Activated CD4-positive, alpha-beta T cell treated with anti-CD3 and anti-CD28 coated beads, Interleukin-2, amount 50 U/mL, for 48 hours (primary cell): ENCODE measurements at places on chromosomes 12 and 14.
A peak's percentile ranks its signal among the peaks of the same experiment; 100 is the strongest.

DNA sequence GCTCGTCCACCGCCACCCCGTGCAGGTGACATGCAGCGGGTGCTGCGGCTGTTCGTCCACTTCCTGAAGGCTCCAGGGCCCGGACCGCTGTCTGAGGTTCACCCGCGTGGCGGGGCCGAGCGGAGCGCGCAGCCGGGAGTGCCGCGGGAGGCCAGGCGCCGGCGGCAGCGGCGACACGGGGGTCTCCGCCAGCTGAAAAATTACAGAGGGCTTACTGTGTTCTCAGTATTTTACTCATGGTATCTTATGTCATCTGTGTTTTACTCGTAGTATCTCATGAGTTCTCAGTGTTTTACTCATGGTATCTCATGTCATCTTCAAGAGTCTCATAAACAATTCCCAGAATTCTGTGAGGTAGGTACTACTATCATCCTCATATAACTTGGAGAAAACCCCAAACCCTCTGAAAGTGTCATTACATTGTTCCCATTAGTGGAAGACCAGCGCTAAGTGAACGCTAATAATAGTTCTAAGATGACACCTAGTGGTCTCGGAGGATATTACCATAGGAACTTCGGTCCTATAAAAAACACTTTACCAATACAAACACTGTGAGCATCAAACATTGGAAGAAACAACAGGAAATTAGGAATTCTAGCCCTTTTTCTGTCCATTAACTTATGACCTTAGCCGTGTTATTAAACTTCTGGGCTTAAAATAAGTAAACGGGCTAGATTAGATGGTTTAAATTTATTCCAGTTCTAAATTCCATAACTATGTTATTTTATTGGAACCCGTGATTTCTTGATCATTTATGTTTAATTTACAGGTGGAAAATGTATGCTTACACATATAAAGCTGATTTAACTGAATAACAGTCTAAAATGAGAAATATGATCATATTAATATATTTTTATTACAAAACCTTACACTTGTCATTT is 32.4 kb downstream of the AK7 start:
- DNase-seq, result peak; percentile 26

- no peak for DNase-seq
Measured at GRCh38 chr12:53995378-53996239, 4.4 kb upstream of the HOXC9 start.

DNA sequence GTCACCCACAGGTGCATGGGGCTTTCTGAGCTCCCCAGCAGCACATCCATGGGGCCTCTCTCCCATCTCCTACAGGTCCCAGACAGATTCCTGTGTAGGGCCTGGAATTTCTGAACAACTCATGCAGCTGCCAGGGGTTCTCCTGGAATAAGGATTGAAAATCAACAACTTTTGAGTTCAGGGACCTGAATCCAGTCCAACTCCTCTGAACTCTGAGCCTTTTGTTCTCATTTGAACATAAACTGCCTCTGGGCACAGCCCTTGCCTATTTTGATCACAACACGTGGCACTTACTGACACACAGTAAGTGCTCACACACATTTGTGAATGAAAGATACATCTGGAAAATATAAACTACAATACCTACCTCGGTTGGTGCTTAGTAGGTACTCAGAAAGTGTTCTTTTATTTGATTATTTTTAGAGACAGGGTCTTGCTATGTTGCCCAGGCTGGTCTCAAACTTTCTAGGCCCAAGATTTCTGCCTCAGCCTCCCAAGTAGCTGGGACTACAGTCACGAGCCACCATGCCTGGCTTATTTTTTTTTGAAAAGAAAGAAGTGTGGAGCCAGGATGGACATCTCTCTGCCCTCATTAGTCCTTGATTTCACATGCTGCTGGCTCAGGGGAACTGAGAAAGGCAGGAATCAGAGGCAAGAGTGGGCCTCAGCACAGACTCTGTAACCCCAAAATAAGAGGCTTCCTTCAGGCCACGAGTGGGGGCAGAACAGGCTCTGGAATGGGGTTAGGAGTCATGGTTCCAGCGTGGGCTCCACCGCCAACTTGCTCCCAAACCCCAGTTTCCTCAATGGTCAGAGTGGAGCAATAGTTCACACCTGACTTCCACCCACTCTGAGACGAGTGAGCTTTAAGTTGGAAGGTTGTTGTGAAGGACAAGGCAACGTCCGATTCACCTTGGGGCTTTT is 27.0 kb downstream of the SYNE3 start:
- DNase-seq, result no peak

- no peak for DNase-seq
Measured at GRCh38 chr12:92147491-92147890, 1.8 kb upstream of the BTG1 start.

GRCh38 chr12:1848745-1849144 is 28.4 kb downstream of the LRTM2 start:
- no peak for DNase-seq

DNA sequence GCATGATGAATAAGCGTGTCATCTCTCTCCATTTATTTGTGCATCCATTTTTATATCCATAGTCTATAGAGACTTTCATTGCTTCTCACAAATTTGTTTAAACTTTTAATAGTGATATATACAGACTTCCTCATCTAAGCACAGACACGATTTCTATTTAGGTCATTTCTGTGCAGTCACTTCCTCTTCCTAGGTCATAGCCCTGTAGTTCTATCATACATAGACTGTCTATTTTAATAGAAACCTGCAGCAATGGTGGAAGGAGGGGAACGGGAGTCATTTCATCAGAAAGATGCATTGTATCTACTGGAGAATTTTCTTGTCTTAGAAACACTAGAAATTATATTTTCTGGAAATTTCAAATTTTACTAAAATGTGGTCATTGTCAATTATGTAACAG is 133.4 kb upstream of the FGD4 start:
- no peak for DNase-seq

DNA sequence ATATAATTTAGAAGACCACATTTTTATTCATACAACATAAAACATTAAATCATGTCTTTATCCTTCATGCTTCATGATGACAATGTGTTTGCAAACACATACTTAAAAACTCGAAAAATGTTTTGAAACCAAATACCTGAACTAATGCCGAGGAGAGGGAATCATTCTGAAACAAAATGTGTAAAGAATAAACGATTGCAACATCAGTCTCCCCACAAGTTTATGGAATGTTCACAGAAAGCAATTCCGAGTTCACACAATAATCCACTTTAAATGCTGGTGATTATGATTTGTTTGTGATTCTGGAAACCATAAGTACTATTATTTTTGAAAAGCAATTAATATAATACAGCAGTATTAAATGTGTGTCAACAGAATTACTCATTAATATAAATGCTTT is 84.5 kb upstream of the PDZRN4 start:
- no peak for DNase-seq

DNA sequence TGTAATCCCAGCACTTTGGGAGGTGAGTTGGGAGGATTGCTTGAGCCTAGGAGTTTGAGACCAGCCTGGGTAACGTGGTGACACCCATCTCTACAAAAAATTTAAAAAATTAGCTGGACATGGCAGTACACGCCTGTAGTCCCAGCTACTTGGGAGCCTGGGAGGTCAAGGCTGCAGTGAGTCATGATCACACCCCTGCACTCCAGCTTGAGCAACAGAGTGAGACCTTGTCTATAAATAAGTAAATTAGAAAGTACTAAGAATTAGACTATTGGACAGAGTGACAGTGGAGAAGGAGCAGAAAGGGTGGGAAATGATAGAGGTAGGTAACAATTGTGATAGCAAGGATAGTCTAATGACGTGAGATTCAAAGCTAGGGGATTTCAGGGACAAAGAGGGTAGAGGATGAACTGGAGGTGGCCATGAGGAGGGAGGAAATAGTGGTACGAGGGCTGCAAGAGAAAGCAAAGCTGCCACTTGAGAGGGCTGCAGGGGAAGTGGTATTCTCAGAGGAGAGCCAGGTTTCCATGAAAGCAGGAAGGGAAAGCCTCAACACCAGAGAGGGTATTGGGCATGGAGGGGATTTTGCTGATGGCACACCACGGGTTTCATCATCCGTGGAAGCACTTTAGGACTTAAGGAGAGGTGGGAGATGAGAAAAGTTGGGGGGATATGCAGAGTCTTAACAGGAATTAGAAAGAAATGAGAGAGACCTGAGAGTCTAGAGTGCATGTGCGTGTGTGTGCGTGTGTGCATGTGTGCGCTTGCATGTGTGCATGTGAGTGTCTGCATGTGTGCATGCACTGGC is 85.6 kb downstream of the SYNE2 start:
- no peak for DNase-seq

GRCh38 chr12:107242189-107242588 is 148.8 kb upstream of the CRY1 start:
- no peak for DNase-seq

DNA sequence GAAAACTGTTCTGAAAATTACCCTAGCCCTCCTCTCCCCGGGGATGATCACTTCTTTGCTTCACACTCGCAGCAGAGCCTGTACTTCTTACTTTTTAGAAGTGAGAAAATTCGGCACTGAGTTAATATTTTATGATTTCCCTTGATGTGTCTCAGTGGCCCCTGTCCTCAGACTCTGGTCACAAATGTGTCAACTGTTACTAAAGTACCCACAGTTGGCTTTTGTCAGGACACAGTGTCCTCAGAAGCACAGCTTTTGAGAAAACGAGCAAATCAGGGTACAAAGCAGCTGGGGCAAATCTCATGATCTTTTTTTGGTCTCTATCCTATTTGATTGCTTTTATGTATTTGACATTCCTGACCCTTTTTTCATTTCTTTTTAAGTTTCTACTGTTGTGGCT is 142.5 kb downstream of the SYNE2 start:
- DNase-seq, result no peak

GRCh38 chr12:1533602-1534304 is 60.6 kb downstream of the FBXL14 start:
- DNase-seq, result peak; percentile 70

GRCh38 chr12:66962290-66962689 is 283.4 kb upstream of the GRIP1 start:
- no peak for DNase-seq

GRCh38 chr14:36738269-36738668 is 76.6 kb downstream of the PAX9 start:
- DNase-seq, result no peak

GRCh38 chr14:58907803-58908202 is 270.0 kb downstream of the DACT1 start:
- no peak for DNase-seq

- DNase-seq, result no peak
Measured at GRCh38 chr12:128450810-128451209, 183.8 kb downstream of the TMEM132C start.

DNA sequence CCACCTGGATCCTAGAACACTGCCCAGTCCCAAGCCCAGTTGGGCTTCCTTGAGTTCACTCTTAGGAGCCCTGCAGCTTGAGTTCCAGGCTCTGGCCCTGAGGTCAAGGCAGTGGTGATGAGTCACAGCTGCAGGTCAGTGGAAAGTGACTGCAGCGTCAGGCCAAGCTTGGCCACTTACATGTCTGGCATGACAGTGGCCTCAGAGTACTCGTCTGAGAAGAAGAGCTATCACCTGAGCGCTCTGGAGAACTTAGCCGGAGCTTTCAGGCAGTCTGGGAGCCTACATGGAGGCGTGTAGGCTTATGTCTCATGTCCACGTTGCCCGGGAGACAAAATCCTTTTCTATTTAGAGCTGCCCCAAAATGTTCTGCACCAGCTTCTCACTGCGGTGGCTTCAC is 75.6 kb downstream of the ARL6IP4 start:
- DNase-seq, result no peak

GRCh38 chr12:75323663-75324062 is 6.5 kb downstream of the CAPS2 start:
- no peak for DNase-seq

DNA sequence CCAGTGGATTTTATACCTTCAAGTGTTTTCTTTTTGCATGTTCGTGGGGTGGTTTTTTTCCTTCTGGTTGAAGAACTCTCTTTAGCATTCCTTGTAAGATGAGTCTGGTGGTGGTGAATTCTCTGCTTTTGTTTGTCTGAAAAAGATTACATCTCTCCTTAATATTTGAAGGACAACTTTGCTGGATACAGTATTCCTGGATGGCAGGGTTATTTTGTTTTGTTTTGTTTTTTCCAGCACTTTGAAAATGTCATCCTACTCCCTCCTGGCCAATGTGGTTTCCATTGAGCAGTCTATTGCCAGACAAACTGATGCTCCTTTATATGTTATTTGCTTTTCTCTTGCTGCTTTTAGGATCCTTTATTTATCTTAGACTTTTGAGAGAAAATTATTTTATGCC is 43.2 kb upstream of the ZFP36L1 start:
- no peak for DNase-seq

DNA sequence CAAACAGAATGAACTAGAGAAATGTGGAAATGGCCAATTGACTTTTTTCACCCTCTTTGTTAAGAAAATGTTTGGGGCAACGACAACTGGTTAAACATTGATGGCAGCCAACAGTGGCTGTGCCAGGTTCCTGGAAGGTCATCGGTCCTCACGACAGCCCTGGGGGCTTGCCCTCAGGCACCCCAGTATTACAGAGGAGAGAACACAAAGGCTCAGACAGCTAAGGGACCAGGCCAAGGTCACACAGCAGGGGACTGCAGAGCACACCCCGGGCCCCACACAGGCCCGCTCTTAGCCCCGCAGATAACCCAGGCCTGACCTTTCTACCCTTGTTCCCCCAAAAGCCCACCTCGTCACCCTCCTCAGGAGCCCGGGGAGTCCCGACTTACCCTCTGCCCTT is 1.3 kb downstream of the TRPV4 start:
- DNase-seq, result no peak

DNA sequence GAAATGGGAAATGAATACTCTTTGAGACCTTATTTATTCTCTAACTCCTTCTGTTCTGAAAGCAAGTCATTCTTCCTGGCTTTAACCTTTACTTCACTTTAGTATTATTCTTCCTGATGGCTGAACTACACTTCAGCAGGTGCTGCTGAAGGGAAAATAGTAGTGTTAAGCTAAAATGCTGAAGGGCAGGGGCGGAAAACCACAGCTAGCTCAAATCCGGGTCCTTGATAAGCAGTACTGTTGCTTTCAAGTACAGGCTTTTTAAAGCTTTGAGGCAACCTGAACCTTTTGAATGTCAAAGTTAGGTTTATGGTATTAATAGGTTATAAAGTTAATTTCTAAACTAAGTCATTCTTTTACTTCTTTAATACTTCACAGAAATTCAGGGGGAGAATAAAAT is 10.7 kb downstream of the CCDC196 start:
- DNase-seq, result no peak

DNA sequence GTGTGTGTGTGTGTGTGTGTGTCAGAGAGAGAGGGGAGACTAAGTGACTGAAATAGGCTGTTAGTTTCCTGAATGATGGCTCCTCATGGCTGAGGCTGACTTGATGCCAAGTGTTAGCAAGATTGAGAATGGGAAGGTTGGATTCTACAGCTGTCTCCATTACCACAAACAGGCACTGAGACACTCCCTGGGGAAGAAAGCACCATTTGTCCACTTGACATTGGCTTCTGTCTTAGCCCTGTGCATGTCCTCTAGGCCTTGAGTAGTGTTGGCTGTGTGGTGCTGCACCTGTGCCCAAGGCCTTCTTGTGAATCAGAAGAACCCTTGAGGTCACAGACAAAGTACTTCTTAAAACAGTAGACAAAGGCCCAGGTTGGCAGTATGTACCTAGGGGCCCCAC is 15.6 kb downstream of the ERG28 start:
- DNase-seq, result no peak

DNA sequence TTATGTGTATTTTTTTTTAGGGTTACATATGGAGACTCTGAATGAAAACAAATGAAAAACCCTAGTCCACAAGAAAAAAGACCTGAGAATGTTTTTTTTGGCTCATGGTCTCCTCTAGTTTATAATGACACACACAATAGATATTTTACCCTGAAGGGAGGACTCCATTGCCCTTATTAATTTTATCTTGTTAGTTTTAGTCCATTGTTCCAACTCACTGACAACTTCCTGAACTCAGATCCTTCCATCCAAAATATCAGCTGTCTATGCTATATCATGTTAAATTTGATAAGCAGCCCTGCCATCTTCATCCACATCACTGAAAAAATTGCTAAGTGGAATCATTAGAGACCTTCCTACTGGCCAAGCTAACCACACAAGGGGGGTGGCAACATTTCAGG is 232.1 kb downstream of the MON2 start:
- DNase-seq, result no peak
